ENCODE measurements at places on chromosomes 16 and 17.
A peak's percentile ranks its signal among the peaks of the same experiment; 100 is the strongest.

- DNase-seq, result no peak
Observed at GRCh38 chr17:77768248-77768852, 190.2 kb upstream of the TNRC6C start.

- peak; percentile 90 for DNase-seq
Observed at GRCh38 chr17:72381597-72382397, 261.0 kb downstream of the SOX9 start.

GRCh38 chr16:83054283-83054682, 427.5 kb downstream of the CDH13 start:
- no peak for DNase-seq

- DNase-seq, result no peak
Observed at GRCh38 chr16:73997971-73998370, 298.6 kb upstream of the PSMD7 start.

DNA sequence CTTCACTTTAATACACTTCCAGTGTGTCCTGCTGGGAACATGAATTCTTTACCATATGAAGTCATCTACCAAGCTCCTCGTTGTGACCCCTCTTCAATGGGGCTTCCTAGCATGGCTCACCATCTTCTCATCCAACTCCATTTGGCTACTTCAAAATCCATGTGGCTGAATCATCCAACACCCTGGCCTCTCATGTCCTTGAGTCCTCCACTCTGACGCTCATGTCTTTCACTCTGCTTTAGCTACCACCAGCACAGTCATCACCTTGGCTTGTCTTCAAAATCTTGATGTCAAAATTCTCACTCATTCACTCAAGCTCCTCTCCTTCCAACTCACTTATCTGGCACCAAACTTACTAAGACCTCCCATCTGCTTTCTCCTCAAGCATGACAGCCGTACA, 35.8 kb downstream of the AMFR start:
- no peak for DNase-seq

- no peak for DNase-seq
Observed at GRCh38 chr17:68516732-68517131, 4.5 kb downstream of the PRKAR1A start.

DNA sequence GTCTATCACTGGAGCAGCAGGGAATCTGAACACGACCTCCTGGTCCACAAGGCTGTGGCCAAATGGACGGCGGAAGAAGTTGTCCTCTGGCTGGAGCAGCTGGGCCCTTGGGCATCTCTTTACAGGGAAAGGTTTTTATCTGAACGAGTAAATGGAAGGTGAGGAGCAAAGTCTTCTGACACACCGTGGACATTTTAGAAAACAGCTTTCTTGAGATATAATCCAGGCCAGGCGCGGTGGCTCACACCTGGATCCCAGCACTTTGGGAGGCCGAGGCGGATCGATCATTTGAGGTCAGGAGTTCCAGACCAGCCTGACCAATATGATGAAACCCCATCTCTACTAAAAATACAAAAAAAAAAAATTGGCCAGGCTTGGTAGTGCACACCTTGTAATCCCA, 17.1 kb downstream of the BFAR start:
- DNase-seq, result no peak

DNA sequence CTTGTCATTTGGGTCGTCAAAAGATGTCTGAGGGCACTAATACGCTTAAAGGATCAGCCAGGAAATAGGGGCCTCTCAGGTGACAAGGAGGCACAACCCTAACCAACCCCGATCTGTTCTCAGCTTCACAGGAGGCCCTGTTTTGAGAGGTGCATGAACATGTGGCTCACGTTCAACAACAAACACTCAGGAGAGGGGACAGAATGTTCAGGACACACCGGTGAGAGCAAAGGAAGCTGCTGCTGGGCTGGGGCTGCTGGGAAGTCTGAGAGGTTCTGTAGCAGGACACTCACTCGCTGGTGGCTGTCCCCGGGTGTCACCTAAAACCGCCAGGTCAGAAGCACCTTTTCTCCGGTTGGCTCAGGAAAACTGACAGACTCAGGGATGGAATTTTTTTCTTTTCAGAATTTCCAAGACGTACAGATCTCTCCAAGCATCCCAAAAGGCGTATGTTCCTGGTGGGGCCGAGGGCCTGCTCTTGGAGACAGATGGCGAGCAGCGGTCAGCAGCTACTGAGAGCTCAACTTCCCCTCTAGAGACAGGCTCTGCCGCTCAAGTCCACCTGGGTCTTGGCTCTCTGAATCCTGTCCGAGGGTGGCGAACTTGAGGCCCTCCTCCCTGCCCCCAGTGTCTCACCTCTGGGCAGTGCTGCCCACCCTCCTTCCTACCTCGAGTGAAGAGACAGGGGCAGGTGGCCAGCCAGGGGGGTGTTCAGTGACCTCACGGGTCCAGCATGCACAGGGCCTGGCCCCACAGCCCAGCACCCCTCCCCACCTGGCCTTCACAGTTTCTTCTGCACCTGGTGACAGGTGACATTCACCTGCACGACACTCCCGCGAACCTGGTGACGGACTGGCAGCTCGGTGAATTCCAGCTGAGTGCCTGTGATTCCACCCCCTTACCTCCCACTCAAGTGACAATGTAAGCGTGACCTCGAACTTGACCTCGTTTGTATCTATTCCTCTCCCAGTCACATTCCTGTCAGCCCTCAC, 22.9 kb downstream of the CLUH start:
- DNase-seq, result peak; percentile 47

- DNase-seq, result no peak
Observed at GRCh38 chr17:5619088-5619740, 34.9 kb upstream of the NLRP1 start.

- no peak for DNase-seq
Observed at GRCh38 chr16:61909074-61909473, 127.2 kb downstream of the CDH8 start.

- peak; percentile 85 for DNase-seq
Observed at GRCh38 chr17:17819561-17819995, 17.2 kb downstream of the SREBF1 start.

- DNase-seq, result no peak
Observed at GRCh38 chr16:58035356-58036170, 10.0 kb downstream of the MMP15 start.

GRCh38 chr17:29918922-29919856, 10.8 kb downstream of the SSH2 start:
- no peak for DNase-seq

DNA sequence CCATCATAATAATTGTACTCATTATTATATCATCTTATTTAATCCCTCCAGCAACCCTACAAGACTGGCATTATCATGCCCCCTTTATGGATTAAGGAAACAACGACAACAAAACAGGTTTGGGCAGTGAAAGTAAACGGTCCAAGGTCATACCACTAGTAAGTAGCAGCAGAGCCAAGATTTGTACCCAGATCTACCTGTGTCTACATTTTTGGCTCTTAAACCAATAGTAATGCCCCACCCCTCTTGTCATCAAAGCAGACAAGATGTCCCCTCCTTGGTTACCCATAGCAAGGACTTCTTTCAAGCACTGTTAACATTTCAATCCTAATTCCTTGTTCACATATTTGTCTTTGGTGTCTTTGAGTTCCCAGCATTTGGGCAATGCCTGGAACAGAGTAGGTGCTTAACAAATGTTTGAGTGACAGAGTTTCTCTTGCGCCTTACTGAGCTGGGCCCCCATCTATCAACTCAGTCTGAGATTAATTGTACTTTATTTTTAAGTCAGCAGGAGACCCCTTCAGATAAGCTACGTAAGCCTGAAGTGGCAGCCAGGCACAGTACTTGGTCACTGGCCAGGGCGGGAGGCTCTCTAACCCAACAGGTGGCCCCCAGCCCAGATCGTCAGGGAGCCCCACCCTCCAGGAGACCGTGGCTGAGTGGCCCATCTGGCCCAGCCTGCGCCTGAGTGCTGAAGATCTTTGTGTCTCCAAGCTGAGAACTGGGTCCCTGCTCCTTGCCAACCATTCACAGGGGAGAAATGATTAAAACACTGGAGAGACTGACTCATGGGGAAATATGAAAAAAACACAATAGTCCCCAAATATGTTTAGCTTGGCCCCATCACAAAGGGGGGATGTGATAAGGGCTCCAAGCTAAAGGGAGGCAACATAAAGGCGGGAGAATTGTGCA, 75.8 kb downstream of the AXIN2 start:
- DNase-seq, result no peak

- DNase-seq, result no peak
Observed at GRCh38 chr16:29641561-29641960, 21.5 kb upstream of the SPN start.

DNA sequence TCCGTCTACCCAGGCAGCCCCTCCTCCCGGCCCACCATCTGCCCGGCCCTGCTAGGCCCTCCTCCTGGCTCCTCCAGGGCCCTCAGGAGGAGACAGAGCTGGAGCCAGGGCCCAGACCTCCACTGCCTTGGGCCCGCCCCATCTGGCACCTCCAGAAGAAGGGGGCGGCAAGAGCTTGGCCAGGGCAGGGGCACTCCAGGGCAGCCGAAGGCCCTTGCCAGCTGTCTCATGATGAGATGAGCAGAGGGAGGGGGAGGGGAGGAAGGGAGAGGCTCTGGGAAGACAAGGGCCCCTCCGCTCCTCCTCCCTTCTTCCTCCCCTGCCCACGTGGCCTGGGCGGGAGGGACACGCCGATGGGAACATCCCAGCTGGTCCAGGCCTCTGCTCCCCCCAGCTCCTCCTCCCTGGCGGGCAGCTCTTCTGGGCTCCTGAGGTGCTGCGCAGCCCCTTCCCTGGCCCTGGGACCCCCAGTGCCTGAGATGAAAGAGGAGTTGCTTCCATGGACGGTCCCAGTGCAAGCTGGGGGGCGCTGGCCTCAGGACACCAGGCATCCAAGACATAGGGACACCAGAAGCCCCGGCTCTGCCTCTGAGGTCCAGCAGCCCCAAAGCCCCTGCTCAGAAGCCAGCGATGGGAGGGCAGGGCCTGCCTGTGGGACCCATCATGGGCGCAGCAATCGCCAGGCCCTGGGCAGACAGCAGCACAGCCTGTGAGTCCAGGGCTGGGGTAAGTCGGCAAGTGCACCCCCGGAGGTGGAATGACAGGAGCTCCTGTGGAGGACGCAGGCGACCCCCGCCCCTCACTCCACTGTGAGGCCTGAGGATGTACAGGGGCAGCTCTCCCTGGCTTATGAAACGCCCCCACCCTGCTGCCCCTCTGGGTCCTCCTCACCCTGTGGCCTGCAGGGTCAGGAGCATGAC, 23.6 kb upstream of the ENPP7 start:
- peak; percentile 74 for DNase-seq

DNA sequence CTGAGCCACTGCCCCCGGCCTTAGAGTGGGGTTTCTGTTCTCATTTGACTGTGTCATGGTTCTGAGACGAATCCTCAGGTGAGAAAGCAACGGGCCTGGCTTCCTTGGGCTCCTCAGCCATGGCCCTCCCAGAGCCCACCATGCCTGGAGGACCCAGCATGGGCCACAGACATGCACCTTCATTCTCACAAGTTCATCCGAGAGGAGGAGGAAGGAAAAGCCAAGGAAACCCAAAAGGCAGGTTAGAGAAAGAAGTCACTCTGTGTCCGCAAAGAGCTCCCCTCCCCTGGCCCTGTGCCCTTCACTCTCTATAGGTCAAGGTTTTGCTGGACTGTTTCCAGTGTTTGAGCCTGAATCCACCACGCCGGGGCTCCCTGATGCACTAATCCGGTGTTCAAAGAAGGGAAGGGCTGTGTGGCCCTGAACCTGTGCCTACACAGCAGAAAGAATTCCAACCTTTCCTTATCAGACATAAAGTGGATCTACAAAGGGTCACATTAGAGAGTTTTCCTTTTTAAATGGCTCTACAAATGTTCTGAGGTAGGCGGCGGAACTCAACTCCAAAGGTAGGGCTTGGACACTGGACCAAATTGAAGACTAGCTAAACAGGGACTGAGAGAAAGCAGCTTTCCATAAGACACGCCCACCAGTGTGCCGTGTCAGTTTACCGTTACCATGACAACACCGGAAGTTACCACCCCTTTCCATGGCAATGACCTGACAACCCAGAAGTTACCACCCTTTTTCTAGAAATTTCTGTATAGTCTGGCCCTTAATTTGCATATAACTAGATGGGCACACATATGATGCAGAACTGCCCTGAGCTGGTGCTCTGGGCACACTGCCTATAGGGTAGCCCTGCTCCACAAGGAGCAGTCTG, 15.9 kb upstream of the PECAM1 start:
- no peak for DNase-seq

DNA sequence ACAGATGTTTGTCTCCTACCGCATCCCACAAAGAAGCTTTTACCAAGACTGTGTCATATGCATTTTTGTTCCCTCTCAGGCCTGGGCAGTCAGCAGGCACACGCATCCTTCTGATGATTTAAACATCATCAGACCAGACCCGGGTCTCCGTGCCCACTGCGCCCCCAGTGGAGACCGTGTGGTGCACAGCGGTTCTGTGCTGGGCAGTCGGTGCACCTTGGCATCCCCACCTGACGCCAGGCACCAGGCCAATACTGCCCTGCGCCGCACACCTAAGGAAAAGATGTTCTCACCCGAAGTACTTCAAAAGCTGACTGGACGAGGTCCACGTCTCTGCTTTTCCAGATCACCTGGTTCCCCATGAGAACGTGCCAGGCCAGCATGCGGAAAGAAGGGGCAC, 10.6 kb upstream of the PLD6 start:
- DNase-seq, result peak; percentile 37

- DNase-seq, result no peak
Observed at GRCh38 chr17:46175891-46176290, 17.3 kb downstream of the KANSL1 start.

- DNase-seq, result no peak
Observed at GRCh38 chr17:3167574-3167973, 29.7 kb upstream of the OR1A2 start.

DNA sequence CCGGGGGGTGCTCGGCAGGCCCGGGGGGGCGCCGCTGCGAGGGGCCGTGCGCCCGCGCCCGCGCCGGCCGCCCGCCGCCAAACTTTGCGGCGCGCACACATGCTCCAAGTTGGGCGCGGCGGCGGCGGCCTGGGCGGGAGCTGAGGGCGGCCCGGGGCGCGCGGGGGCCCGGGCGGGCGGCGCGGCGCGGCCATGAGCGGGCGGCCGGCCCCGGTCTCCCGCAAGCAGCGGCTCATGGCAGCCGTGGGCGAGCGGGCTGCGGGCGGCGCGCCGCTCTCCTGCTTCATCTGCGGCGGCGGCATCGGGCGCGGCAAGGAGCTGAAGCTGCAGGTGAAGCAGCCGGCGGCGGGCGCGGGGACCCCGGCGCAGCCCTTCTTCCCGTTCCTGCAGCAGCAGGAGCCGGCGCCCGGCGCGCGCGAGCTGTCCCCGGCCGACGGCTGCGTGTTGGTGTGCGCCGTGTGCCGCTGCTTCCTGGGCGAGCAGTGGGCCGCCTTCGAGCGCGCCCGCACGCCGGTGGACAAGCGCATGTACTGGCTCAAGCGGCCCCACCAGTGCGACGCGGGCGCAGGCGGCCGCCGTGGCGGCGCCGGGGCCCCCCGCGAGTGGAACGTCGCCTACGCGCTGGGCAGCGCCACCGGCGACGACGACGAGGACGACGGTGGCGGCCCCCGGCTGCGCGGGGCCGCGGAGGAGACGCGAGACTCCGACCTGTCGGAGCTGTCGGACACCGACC, 57.2 kb upstream of the CIBAR2 start:
- DNase-seq, result no peak
